ENCODE measurements at places on chromosomes 3 and 15.

DNA sequence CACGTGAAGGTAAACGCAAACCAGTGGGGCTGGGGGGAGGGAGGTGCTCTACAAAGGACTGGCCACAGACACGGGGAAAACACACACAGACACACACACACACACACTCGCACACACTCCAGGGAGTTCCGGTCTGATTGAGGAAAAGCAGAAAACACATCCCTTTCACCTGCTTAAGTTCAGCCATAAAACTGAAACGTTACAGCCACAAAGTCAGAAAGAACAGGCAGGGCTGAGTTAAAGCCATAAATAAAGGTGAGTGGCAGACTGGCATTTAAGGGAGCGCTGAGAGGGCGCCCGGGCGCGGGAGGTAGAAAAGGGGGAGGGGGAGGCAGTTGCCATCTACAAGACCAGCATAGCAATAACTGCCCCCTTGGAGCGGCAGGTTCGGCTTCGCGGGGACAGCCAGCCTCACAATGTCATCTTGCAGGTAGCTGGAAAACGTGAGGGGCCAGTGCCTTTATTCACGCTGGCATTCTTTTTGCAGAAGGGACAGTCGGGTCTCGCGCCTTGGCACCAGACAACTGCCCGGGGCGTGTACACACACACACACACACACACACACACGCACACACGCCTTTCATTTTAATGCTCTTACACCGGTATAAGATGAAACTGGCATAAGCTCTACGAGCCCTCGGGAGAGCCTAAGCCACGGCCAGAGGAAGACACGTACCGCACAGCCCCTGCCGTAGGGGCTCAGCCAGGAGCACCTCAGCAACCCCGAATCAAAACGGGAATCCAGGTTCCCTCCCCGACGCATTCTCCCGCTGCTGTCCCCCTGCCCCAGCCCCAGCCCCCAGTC, 866 bp downstream of the TNIK start:
- DNase-seq: no peak

DNA sequence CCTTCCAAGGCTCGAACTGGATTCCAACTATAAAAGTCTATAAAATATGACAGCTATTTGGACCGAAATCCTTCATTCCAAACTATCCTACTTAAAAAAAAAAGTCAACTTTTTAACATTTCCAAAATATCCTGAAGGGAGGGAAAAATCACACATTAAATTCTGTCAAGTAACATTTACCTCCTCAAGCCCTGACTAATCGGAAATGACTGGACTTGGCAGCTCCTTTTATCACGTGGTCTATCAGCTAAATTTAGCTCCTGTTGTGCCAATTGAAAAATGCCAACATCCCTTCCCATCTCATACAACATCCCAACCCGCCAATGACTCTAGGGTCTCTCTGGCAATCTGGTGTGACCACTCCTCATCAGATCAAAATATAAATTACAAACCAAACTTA, 297.9 kb downstream of the FHIT start:
- no peak for DNase-seq

DNA sequence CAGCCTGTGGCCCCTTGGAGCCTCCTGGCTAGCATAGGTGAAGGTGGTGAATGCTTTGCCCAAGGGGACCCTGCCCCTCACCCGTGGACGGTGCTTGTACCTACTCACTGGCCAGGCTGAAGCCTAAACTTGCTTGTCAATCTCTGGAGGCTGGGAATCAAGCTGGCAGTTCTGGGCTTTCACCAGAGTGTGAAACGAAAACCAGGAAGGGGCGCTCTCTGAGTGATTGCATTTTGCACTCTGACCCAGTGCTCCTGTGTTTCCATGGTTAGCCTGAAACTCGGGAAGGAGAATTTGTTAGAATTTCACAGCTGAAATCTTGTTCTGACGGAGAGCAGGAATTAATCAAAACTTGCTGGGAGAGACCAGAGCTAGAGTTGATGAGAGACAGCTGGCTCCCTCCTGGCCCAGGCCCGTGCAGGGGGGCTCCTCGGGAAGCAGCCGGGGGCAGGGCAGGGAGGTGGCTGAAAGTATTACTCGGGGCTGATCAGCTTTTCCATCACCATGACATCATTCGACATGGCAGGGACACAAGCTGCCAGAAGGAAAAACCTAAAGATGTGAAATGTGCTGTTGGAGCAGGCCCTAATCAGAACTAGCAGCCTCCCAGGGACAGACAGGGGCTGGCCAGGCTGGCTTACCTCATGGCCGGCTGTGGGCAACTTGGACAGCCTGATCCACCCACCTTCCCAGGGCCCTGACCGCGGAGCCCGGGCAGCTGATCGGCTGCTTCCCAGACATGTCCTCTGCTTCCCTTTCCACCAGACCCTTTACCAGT, 323.6 kb upstream of the CTDSPL start:
- no peak for DNase-seq

DNA sequence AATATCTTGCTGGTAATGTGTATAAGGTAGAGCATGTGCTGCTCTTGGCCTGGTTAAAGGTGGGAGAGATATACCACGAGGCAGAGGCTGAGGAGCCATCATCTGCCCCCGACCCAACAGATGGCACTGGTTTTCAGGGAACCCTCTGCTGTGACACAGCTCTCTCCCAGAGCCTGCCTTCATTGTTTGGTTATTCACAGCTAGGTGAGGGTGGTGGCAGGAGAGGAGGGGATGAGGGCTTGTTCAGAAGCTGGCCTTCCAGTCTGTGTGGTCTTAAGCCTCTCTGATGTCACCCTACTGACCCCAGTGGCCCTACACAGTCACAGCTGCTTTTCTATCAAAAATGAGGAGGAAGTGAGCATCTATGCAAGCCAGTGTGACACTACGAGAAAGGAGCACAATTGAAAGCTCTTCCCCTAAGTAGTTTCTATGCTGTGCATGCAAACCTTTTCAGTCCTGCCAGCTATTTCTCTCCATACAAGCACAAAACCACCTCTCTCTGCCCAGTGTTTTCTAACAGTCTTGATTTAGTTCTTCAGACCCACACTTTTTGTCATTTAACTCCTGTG, 258.4 kb upstream of the AGTR1 start:
- DNase-seq: no peak

DNA sequence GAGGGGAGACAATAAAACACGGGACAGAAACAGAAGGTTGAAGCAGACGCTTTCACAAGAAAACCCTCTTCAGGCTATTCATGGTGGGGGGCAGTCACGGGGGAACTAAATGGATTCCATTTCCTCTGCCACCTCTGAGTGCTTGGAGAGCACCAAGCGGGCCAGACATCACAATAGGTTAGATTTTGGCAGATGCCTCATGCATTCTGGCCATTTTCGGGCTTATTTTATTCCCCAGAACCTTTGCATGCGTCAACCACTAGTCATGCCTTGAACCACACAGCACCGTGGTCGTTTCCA, 82.2 kb downstream of the RORA start:
- DNase-seq: no peak

- DNase-seq: no peak
Measured at GRCh38 chr3:196694202-196694638, 17.8 kb downstream of the CEP19 start.

DNA sequence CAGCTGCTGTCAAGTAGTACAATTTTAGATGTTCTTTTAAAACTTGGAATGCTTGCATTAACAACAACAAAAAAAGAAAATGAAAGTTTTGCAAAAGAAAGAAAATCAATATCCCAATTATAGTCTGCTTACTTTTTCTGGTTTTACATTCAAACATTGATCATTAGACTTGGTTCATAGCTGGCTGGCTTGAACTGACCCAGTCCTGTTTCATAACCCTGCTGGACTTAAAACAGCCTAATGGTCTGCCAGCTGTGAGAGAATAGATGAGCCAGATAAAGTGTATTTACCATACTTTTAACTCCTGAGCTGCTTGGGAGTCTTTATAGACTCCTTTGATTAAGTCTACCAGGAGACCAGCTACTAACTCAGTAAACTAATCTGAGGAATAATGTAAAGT, 59.2 kb downstream of the PIAS1 start:
- DNase-seq: no peak

DNA sequence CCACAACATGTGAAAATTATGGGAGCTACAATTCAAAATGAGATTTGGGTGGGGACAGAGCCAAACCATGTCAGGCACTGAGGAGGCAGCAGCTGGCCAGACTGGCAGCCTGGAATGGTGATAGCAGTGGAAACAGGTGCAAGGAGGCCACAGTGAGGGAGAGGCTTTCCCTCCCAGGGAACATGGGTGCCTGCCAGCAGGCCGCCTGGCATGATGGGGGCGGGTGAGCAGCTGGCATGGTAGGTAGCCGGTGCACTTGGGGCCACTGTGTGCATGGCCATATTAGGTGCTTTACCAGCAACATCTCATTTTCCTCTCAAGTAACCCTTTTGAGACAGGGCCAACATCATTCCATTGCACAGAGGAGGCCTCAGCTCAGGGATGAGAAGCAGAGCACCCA, 18.3 kb upstream of the MRPS22 start:
- no peak for DNase-seq

- no peak for DNase-seq
Measured at GRCh38 chr3:18951333-18951732, 197.0 kb upstream of the KCNH8 start.

DNA sequence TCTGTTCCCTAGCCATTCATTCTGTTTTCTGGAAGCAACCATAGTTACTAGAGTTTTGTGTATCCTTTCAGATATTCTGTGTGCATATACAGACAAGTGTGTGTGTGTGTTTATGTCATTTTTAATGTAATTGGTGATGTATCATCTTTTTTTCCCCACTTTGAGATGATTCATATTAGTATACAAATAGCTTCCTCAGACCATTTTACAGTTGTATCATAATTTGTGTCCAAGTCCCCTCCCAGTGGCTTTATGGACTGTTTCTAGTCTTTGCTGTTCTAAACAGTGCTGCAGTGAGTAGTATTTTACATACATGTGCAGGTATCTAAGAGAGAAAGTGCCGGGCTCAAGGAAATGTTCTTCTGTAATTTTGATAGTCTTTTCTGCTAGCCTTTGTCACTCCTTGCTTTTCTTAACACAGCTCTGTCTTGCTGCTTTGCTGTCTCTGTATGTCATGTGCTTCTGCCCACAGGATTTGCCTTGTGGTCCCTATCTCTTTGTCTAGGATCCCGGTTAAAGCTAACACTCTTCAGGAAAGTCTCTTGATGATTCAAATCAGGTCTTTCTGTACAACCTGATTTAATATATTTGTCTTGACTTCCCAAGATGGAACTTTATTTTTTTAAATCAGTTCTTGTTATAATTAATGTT, 31.5 kb upstream of the FBXL22 start:
- no peak for DNase-seq

DNA sequence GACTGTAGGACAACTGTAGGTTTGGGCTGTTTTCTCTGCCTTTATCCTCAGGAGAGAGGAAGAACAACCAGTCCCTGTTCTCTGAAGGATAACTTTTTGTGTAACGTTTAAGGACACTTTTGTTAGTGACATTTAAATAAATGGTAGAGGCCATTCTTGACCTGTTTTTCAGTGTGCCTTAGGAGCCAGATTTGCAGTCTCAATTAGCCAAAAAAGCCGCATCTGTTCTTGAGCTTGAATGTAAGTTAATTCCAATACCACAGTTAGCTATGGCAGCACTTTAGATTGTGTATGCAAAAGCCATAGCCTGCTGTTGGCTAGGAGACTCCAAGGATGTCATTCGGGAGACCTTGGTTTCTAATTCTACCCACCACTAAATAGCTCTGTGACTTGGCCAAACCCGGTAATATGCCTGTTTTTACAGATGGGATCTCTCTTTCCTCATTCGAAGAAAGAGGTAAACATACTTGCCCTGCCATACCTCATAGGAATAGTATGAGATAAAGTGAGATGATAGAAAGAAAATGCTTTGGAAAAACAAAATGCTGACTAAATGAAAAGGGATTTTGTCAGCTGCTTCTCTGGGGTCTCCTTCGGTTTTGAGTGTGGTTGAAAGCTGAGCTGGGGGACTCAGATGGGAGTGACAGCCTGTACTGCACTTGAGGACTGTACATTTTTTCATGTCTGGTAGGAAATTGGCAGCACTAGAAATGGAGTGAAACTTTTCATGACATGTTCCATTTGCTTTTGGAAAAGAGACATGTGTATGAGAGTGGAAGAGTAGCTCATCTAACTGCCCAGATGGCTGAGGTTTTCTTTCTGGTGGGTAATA, 57.3 kb upstream of the ROPN1 start:
- DNase-seq: no peak

- DNase-seq: no peak
Measured at GRCh38 chr3:10263646-10264363, 15.5 kb downstream of the TATDN2 start.

DNA sequence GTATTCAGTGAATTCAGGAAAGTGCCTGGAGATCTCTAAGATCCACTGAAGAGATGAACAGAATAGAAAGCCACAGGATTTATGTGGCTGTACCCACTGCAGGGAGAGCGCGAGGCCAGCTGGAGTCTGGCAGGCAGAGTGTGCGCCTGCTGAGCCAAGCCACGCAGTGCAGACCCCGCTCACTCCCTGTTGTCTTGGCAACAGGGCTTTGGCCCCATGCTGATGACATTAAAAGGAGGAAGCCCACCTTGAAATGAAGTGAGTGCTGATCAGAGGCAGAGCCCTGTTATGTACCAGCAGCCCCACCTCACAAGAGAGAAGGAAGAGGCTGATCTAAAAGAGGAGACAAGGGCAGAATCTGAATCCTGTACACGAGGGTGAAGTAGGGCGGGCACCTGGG, 36.7 kb downstream of the PXYLP1 start:
- DNase-seq: no peak

DNA sequence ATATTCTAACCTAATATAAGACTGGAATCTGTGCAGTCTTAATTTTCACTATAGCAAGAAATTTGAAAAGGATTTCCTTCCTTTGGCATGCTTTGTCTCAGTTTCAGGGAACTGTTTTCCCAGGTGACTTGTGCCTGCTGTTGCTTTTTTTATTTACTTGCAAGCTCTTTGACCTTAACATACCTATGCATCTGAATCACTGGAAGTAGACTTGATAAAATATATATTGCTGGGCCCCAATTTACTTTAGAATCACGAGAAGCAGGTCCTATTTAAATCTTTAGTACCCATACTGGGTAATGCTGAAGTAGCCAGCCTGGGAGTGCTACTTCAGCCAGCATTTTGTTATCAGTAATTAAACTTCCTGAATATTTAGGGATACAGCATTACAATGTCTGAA, 257.9 kb upstream of the ALCAM start:
- no peak for DNase-seq

- DNase-seq: no peak
Measured at GRCh38 chr3:134163096-134163495, 87.6 kb downstream of the RYK start.

- DNase-seq: no peak
Measured at GRCh38 chr3:172696357-172696756, 14.5 kb downstream of the NCEH1 start.

Data from GM12892 (cell line).